ENCODE measurements at places on chromosomes 7 and 10.
A peak's percentile ranks its signal among the peaks of the same experiment; 100 is the strongest.

DNA sequence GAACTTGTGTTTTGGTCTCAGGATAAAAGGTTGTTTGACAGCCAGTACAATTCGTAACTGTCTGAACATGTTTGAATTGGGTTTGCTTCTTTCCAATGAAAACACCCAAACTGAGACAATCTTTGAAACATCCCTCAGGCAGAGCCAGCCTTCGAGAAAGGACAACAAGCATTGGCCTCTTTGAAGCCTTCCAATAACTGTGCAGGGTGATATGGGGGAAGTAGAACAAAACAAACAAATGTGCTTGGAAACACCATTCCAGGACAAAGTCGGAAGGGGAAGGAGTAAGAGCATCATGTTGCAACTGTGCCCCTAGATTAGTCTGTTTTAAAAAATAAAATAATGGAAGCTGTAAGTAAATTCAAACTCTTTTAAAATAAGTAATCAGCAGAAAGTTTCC lies 39.5 kb downstream of the IL2RA start:
- H3K4me1 ChIP-seq, result no peaks in the 10 kb centered on the region
- no peaks in the 10 kb centered on the region for H3K27me3 ChIP-seq
- no peak overlapping the region for H3K4me3 ChIP-seq
- no peaks in the 10 kb centered on the region for H3K36me3 ChIP-seq
- no peak for DNase-seq

DNA sequence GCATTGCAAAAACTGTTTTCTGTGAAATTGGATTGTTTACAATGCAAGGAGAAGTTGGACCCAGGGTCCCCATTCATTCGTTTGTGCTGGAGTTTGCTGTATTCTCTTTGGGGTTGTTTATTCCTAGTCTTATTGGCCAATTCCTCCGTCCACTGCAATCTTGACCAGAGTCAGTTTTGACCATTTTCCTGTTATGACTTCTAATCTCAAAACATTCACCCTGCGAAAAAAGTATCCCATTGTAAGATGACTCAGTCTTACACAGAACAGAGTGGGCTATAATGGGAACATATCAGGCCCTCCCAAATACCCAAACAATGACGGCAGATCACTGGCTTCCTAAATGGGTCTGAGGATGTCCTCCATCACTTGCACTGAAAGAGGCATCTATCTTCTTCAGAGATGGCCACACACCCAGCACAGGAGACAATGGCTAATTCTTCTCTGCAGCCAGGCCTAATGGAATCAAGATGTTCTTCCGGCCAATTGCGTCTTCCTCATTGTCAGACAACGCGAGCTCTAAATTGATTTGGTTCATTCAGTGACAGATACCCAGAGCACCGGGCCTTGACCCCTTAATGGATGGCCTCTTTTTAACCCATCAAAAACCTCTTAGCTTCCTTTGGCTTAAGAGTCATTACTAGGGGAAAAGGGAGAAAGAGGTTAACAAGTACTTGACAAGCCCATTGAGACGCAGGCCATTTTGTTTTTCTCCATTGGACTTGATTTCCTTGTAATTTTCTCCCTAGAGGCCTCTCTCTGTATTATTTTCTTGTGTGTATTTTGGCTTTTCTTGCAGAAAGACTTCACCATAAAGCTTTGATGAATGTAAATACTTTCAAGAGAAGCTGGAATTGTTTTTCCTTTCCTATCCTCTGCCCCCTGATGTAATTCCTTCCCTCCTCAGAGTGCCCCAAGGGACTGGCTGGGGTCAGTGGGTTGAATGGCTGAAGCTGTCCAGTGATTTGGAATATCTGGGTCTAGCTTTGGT lies 129.6 kb downstream of the PRPF18 start:
- H3K27ac ChIP-seq, result peak overlapping the region; percentile 27
- no peaks in the 10 kb centered on the region for H3K36me3 ChIP-seq
- no peak overlapping the region for H3K4me3 ChIP-seq

DNA sequence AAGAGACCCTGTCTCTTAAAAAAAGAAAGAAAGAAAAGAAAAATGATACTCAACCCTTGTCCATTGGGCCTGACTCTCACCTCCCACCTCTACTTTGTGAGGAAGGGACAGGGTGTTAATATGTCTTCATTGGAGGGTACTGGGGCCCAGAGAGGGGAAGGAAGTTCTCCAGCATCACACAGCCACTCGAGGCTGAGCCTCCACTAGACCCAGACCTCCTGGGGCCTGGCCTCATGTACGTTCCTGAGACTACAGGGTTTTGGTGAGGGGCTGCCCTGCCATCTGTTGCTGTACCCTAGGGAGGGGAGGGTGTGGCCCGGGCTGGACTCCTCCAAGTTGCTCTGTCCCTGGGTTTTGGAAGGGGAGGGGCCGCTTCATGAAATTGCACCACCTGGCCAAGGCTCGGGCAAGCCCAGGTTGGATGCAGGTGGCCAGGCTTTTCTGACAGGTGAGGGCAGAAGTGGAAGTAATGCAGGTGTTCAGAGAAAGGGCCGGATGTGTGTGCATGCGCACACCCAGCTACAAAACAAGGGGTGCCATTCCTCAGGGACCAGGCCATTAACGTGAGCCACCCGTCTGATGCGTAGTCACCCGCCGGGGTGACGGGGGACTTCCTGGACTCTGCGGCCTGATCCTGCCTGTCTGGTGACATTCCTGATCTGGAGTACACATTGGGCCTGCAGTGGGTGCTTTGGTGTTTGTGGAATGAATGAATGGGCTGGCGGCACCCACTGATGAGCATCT lies 21.7 kb downstream of the GTF2IRD1 start:
- peaks cover 3% of the 10 kb centered on the region for H3K4me1 ChIP-seq
- no peak overlapping the region for H3K4me3 ChIP-seq
- no peaks in the 10 kb centered on the region for H3K36me3 ChIP-seq
- H3K27me3 ChIP-seq, result no peaks in the 10 kb centered on the region
- DNase-seq, result no peak

DNA sequence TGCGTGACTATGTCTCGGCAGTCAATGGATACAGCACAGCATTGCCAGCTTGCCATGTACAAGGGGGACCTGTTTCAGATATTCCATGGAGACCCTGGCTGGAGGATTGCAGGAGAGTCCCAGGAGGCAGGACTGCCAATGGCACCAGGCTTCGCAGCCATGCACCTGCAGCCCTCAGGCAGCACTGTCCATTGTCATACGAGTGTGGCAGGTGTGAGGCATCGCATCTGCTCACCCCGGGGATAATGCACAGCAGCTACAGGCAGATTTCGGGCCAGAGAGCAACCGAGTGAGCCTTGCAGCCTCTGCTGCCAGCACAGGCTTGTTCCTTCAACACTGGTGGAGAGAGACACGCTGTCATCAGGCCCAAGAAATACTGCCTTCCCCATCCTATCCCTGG lies 415.1 kb downstream of the PAXIP1 start:
- no peaks in the 10 kb centered on the region for H3K27me3 ChIP-seq
- H3K27ac ChIP-seq, result no peak overlapping the region
- no peak for DNase-seq
- H3K4me1 ChIP-seq, result no peaks in the 10 kb centered on the region
- no peak overlapping the region for H3K4me3 ChIP-seq
- H3K36me3 ChIP-seq, result no peaks in the 10 kb centered on the region

GRCh38 chr10:119849031-119849789 lies 23.4 kb downstream of the MCMBP start:
- no peaks in the 10 kb centered on the region for H3K27me3 ChIP-seq
- no peaks in the 10 kb centered on the region for H3K4me1 ChIP-seq
- H3K4me3 ChIP-seq, result no peak overlapping the region
- H3K36me3 ChIP-seq, result peaks cover 37% of the 10 kb centered on the region
- DNase-seq, result no peak

DNA sequence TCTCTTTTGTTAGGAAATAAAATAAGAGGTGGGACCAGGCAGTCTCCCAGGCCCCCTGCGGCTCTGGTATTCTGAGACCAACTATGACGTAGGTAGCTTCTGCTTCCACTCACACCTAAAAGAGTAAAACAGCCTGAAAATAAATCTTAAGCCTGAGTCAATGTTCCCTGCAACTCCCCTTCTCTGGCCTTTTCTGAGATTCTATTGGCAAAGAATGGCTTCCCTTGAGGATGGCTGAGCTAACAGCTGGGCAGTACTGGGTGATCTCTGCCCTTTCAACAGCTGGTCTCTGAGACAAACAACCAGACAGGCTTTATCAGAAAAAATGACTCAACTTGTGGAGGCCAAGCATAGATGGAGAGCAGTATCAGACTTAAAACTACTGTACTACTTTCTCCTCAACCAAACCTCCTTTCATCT lies 58.7 kb downstream of the CREB3L2 start:
- no peak overlapping the region for H3K4me3 ChIP-seq
- peaks cover 2% of the 10 kb centered on the region for H3K4me1 ChIP-seq
- H3K36me3 ChIP-seq, result no peaks in the 10 kb centered on the region
- no peak for DNase-seq
- no peak overlapping the region for H3K27ac ChIP-seq

GRCh38 chr7:114504586-114504985 lies 90.0 kb downstream of the FOXP2 start:
- no peak for DNase-seq
- H3K27ac ChIP-seq, result no peak overlapping the region
- no peaks in the 10 kb centered on the region for H3K4me1 ChIP-seq
- no peaks in the 10 kb centered on the region for H3K27me3 ChIP-seq

DNA sequence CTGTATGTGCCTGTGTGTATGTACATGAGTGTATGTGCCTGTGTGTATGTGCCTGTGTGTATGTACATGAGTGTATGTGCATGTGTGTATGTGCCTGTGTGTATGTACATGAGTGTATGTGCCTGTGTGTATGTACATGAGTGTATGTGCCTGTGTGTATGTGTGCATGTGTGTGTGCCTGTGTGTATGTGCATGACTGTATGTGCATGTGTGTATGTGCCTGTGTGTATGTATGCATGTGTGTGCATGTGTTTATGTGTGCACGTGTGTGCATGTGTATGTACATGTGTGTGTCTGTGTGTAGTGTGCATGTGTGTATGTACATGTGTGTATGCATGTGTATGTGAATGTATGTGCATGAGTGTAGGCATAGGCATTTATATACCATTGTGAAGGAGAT lies 274.8 kb downstream of the ADARB2 start:
- H3K4me1 ChIP-seq, result no peaks in the 10 kb centered on the region
- no peaks in the 10 kb centered on the region for H3K36me3 ChIP-seq
- no peaks in the 10 kb centered on the region for H3K27me3 ChIP-seq
- no peak overlapping the region for H3K27ac ChIP-seq

- H3K36me3 ChIP-seq, result no peaks in the 10 kb centered on the region
- no peaks in the 10 kb centered on the region for H3K27me3 ChIP-seq
- no peaks in the 10 kb centered on the region for H3K4me1 ChIP-seq
- no peak overlapping the region for H3K4me3 ChIP-seq
- no peak overlapping the region for H3K27ac ChIP-seq
Observed at GRCh38 chr7:111671927-111672326, 109.6 kb upstream of the IMMP2L start.

DNA sequence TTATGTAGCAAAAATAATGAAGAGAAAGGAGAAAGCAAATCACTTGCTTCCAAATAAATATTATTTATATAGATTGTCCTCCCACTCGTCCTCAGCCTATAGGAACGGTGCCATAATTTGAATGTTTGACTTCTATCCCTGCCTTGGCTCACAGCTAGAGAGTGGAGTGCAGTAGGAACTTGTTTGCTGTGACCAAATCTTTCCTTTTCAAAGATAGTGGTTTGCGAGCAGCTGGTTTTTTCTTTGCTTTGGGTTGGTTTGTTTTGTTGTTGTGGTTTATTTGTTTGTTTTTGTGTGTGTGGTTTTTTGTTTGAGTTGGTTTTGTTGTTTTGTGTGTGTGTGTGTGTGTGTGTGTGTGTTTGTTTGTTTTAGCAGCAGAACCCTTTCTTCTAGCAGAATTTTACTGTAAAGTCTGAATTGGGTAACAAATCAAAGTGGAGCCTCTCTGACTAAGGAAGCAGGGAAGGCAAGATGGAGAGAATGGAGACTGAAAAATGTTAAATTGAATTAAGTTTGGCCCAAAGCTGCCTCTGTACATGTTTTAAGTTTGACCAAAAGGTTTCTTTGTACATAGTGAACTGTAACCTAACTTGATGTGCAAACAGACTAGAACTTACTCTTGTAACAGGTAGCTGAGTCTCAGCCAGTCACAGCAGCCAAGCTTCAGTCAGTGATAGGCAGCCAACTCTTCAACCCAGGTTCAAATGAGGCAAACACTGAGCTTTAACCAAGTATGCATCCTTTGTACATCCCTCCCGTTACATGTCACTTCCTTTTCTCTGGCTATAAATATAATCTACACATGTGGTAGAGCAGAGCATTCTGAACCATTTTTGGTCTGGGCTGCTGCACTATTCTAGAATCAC lies 149.5 kb upstream of the LRGUK start:
- peak overlapping the region; percentile 38 for H3K27ac ChIP-seq
- DNase-seq, result peak; percentile 35
- no peaks in the 10 kb centered on the region for H3K27me3 ChIP-seq
- peaks cover 3% of the 10 kb centered on the region for H3K4me1 ChIP-seq

- H3K4me3 ChIP-seq, result peak overlapping the region; percentile 36
- no peaks in the 10 kb centered on the region for H3K27me3 ChIP-seq
- no peak for DNase-seq
Observed at GRCh38 chr10:110010486-110011378, 2.9 kb downstream of the ADD3 start.

DNA sequence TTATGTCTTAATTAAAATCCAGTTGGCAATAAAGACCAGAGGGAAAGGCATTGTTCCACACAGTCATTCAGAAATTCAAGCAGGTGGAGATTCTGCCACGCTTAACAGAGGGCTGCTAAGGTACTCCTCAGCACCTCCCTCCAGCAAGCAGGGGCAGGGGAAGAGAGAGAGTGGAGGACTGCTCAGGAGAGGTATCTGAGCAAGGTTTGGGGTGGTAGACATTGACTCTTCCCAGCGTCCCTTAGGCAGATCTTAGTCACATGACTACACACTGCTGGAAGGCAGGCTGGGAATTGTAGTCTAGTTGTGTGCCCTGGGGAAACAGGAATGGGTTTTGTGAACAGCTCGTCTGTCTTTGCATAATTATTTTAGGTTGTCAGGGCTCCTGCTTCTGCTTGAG lies 181.6 kb downstream of the NPSR1 start:
- DNase-seq, result no peak
- no peak overlapping the region for H3K27ac ChIP-seq
- H3K4me3 ChIP-seq, result no peak overlapping the region
- H3K27me3 ChIP-seq, result no peaks in the 10 kb centered on the region

GRCh38 chr10:31358688-31359330 lies 39.8 kb downstream of the ZEB1 start:
- no peaks in the 10 kb centered on the region for H3K4me1 ChIP-seq
- no peak overlapping the region for H3K27ac ChIP-seq
- peaks cover 24% of the 10 kb centered on the region for H3K36me3 ChIP-seq
- DNase-seq, result no peak
- no peaks in the 10 kb centered on the region for H3K27me3 ChIP-seq
